ENCODE measurements at places on chromosomes 4 and X. TPM values are rescaled to one million over a fixed set of nuclear protein-coding genes. Genes with fewer than 3 reads are reported as not detected.

BTC gene
- 2.1 TPM for total RNA-seq

TLR1 gene
- 11.1 TPM for total RNA-seq

KCNIP4 gene
- 0.19 TPM for total RNA-seq

ART3 gene
- 2.7 TPM for total RNA-seq

DMRTC1 gene
- not detected for total RNA-seq

FGF2 gene
- 0.68 TPM for total RNA-seq

LONRF3 gene
- total RNA-seq: 0.27 TPM

MAGIX gene
- total RNA-seq: 15.0 TPM

NWD2 gene
- not detected for total RNA-seq

NAP1L5 gene
- 1.0 TPM for total RNA-seq

CTAG1A gene
- total RNA-seq: not detected

TENM3 gene
- total RNA-seq: 2.6 TPM

SGCB gene
- total RNA-seq: 10.8 TPM

TASL gene
- not detected for total RNA-seq

IRS4 gene
- not detected for total RNA-seq

IL2 gene
- not detected for total RNA-seq

GPR78 gene
- total RNA-seq: 3.2 TPM

TBX22 gene
- total RNA-seq: not detected

PLXNB3 gene
- 5.0 TPM for total RNA-seq

YIPF6 gene
- 20.2 TPM for total RNA-seq

SMR3B gene
- not detected for total RNA-seq

HOPX gene
- 351 TPM for total RNA-seq

SSX1 gene
- not detected for total RNA-seq

Data from esophagus squamous epithelium (tissue), 5 donors.